Stimulated activated naive B cell treated with anti-CD40 and anti-IgM and Interleukin-4, amounts not matched to agents 10 μg/mL and 1 μg/mL and 100 μg/mL, for 72 hours (primary cell): ENCODE measurements at places on chromosomes 7 and 10.
A peak's percentile ranks its signal among the peaks of the same experiment; 100 is the strongest.

- DNase-seq: peak; percentile 4
Measured at GRCh38 chr10:102540023-102540422, 36.3 kb downstream of the SUFU start.

- no peak for DNase-seq
Measured at GRCh38 chr7:39306016-39306570, 260.1 kb upstream of the YAE1 start.

- DNase-seq: no peak
Measured at GRCh38 chr7:37550426-37550825, 101.8 kb upstream of the ELMO1 start.

GRCh38 chr10:49183596-49184542 is 4.3 kb downstream of the TMEM273 start:
- DNase-seq: no peak

GRCh38 chr10:113665806-113666354 is 2.0 kb upstream of the NRAP start:
- DNase-seq: no peak

DNA sequence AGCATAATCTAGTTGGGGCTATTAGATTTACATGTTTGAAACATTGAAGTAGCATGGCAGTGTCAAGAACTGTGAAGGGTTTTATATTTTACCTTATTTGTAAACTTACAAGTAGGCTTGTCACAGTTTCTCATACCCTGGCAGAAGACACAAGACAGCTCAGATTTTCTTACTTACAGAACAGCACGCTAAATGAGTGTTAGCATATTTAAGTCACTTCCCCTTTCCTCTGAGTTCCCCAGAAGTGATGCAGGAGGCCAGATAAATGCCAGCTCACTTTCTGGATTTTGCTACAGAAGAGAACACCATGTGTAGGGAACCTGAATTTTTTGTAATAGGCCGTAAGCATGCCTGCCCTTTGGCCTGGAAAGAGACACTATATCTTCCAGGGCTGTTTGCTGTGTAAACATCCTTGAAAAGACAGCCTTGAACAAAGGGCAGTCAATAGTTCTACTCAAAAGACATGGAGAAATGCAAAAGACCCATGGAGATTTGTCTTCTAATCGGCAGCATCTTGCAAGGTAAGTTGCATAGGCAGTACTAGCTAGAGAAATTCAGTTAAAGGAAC is 279.1 kb downstream of the PHF14 start:
- DNase-seq: no peak

- no peak for DNase-seq
Measured at GRCh38 chr10:95220539-95220938, 26.5 kb downstream of the ACSM6 start.

DNA sequence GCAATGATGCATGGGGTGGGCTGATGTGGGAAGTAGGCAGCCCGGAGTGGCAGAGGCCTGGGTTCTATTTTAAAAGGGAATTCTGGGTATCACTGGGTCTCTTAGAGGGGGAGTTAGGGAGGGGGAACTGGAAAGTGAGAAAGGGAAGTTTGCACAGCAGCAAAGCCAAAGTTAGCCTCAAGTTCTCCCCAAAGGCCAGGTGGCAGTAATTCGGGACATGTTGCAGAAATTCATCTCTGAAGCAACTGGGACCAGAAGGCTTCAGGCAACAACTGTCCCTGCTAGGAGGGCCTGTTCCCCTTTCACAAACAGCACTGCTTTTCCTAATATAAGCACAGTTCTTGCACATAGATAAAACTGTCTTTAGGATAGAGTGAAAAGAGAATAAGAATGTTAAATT is 67.4 kb downstream of the NOD1 start:
- DNase-seq: no peak

GRCh38 chr7:77316219-77316978 is 99.8 kb downstream of the GSAP start:
- DNase-seq: no peak

DNA sequence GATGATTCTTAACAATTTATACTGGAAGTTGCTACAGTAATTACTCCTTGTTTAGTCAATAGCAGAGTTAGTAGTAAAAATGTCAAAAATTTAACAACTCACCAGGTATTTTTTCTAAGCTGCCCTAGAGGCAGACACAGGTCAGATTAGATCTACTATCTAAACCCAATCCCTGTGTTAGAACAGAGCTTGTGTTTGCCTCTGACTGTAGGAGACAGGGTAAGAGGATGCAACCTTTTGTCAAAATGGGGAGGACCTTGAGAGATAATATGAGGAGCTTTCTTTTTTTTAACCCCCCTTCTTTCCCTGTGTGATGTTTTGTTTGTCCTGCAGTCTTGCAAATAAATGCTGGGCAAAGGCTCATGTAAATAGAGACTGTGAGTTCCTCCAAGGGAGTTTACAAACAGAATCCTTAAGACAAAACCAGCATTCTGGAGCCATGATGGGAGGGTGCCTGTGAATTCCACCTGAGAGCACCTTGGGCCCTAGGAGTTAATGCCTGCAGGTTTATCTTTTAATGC is 353.1 kb downstream of the GATA3 start:
- no peak for DNase-seq

GRCh38 chr7:57225666-57226065 is 93.4 kb upstream of the ZNF479 start:
- no peak for DNase-seq

DNA sequence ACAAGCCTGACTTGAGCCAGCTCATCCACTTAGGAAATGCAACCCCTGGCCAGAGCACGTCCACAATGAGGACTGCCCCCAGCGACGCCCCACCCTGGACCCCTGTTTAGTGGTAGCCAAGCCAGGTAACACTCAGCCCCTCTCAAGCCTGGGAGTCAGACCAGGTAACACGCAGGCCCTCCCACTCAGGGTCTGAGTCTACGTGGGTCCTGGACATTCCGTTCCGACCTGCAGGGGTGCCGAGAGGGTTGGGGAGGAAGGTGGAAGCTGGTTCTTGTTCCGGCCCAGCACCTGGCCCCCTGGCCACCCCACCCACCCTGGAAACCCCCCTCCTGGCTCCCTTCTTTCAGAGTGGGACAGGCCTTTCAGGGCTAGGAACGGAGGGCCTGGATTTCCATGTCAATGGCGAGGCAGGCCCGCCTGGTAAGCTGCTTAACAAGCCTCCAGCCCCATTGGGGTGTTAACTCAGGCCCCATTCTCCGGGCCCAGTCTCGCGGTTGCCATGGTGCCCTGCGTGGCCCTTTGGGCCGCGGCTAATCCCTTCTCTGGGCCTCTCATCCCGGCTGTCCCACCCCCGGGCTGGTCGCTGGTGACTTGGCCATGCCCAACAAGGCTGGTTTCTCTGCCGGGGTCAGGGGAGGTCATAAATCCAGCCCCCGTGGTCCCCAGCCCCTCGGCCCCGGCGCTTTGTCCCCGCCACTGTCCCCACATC is 19.7 kb upstream of the LFNG start:
- DNase-seq: no peak

DNA sequence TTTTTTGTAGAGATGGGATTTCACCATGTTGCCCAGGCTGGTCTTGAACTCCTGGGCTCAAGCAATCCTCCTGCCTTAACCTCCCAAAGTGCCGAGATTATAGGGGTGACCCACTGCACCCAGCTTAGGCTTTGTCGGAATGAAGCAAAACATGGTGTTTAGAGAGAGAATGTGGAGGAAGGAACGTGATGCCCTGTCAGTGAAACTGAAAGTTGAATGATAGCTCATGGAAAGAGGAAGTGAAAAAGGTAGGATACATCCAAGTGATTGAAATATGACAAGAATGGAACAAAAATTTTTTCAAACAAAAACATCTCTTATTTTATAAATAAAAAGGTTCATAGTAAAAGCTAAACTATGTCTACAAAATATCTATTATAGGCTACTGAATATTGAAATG is 5.9 kb downstream of the AKAP9 start:
- no peak for DNase-seq

GRCh38 chr7:3191548-3191947 is 109.5 kb upstream of the SDK1 start:
- DNase-seq: peak; percentile 1

DNA sequence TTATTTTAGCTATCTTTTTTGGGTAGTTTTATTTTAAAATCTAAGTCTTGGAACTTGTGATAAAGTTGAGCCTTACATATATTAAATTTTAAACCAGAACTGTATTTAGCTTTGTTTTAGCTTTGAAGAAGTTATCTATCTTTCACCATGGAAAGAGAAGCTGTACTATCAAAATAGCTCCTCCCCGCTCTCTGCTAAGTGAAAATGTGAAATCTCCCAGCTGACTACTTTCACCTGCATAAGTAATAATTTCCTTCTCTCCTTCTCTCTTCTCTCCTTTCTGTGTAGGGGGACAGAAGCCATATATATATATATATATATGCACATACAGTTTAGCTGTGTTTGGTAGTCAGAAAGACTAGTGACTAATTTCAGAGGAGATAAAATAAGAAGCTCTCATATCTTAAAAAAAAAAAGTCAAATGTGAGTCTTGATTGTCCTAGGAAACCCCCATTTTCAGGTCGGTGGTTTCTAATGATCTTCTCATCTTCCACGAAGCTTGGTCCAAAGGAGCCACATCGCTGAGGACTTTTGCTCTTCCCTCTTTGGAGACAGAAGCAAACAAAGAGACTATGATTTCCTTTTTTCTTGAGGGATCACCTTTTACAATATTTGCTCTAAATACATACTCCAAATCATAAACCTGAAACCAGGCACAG is 30.6 kb upstream of the GDI2 start:
- no peak for DNase-seq

DNA sequence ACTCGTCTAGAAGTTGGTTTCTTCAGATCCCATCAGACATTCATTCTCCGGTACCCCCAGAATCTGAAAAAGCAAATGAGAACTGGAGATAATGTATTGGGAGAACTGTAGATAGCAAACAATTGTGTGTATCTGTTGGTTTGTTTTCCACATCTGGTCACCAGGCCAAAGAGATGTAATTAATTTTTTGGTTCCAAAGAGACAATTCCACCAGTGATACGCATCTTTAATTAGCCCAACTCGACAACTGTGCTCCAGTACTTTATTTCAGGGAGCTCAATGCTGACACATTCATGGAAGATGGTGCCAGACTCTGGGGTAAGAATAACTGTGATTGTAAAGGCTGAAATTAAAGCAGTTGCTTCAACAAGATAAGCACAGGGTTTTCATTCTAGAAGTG is 74.5 kb downstream of the NPTX2 start:
- no peak for DNase-seq

DNA sequence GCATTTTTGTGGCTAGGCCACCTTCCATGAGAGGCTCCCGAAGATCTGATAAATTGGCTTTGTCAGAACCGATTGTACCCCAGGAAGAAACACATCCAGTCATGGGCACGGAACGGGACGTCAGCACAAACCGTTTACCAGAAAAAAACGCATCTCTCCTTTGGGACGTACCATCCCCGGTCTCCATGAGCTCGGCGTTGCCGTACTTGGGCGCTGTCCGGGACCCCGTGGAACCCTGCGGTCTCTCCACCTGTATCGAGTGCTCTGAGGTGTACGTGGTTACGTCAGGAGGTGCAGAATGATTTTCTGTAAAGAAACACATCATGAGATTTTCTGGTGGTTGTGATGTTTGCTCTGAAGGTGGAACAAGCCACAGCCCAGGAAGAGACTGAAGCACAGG is 270.6 kb downstream of the DIP2C start:
- no peak for DNase-seq

GRCh38 chr7:76506081-76506440 is 4.3 kb upstream of the UPK3B start:
- no peak for DNase-seq

GRCh38 chr10:24680647-24681524 is 42.8 kb downstream of the ARHGAP21 start:
- no peak for DNase-seq
